AG04449 (cell line): ENCODE measurements at places on chromosomes 12 and 14.

DNA sequence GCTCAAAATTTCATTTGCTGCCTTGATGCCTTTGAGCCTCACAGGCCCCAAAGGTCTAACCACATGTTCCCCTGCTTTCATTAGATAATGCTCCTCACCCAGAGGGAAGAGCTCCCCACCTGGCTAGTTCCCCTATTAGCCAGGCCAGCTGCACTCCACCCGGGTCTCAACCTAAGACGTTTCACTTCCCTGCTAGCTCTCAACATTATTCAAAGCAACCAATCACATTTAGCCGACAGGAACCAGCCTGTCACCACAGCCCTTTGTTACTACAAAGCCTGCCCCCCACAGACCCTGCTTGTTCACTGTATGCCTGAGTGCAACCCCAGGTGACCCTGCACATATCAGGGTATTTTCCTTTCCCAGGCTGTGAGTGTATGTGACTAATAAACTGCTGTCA lies 78.6 kb downstream of the SLC15A5 start:
- DNase-seq, result no peak

GRCh38 chr14:43043850-43044249 lies 1437.2 kb downstream of the LRFN5 start:
- no peak for DNase-seq

DNA sequence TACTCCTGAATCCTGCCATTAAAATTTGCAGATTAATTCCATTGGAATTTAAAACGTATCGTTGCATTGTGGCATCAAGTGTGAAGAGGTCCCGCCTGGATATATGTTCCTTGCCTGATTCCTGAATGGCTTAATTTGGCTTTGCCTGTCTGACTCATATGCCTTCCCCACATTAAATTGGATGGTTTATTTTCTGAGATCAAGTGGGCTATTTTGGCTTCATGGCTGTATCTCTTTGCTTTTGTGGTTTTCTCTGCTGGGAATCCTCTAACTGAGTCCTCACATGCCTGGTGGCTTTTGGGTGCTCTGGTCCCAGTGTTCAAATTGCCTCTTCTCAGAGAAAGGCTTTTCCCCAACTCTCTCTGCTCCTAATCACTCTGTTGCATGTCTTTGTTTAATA lies 127.9 kb upstream of the DYRK2 start:
- no peak for DNase-seq

GRCh38 chr12:51777973-51778372 lies 70.5 kb downstream of the FIGNL2 start:
- DNase-seq, result no peak

- DNase-seq, result no peak
Measured at GRCh38 chr14:94679937-94680861, 68.0 kb downstream of the SERPINA3 start.

- DNase-seq, result no peak
Measured at GRCh38 chr12:123233505-123234308, 471 bp downstream of the MTRFR start.

DNA sequence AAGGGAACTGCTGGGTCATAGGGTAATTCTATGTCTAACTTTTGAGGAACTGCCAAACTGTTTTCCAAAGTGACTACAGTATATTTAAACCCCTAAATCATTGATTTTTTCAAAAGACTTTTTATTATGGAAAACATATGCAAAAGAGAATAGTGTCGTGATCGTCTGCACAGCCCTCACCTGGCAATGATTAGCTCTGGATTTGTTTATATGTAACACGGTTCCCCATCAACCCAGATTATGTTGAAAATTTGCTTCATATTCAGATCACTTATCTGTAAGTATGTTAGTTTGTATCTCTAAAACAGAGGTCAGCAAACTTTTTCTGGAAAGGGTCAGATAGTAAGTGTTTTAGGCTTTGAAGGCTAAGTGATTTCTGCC lies 52.7 kb downstream of the CCDC92 start:
- no peak for DNase-seq

GRCh38 chr14:22598099-22598895 lies at the start of gene ABHD4:
TSS of gene ABHD4 (plus strand) at chr14:22598300. CDS start at chr14:22598307, 7 bp downstream.
- DNase-seq, result no peak

DNA sequence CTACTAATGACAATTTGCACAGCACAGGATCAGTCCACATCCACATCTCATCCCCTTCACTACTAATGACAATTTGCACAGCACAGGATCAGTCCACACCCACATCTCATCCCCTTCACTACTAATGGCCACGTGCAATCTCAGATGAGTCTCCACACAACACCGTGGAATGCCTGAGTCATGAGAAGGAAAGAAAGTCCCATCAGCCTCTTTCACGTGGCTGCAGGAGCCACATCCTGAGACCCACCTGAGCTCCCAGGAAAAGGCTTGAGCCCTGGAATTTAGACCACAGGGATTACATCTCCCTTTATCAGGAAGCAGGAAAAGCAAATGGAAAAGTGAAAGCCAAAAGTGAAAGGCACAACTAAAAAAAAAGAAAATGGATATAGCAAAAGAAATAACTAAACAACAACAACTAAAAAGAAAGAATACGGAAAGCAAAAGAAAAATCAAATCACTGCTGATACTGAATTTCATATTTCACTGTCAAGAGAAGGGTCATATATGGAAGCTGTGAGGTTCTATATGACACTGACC lies 1300.5 kb downstream of the TMEM121 start:
- DNase-seq, result no peak

- no peak for DNase-seq
Measured at GRCh38 chr12:127600211-127600610, 666.8 kb upstream of the TMEM132C start.

DNA sequence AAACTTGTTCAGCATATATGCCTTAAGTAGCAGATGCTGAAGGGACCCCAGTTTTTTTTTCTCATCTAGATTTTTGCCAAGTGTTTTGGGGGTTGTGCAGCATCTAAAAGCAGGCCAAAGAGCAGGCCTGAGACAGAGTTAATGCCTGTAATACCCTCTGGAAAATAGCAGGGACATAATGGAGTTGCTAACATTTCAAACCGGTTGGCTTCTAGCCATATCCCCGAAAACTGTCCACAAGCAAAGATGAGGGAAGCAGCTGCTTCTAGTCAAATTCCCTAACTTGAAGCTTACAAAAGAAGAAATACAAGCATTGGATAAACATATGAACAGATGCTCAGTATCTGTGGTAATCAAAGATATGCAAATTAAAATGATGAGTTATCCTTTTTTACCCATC lies 52.1 kb upstream of the AEBP2 start:
- DNase-seq, result no peak

DNA sequence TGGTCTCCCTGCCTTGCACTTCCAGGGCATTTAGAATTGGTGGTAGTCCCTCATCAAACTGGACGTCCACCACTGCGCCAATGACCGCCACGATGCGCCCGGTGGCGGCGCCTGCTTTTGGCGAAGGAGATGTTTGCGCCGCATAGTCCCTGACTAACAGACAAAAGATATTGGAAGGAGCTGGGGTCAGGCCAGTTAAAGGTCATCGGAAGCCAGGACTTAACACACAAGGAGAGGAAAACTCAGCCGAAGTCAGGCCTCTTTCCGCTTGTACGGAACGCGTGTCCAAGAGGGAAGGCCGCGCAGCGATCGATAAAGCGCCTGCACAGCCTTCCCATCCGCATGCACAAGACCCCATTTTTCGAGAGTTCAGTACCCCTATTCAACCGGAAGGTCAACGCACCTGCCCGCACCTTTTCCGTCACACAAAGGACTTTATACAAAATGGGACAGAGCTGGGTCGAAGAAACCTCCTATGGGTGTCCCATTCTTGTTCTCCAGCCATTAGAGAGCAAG lies 525 bp downstream of the ATP5F1B start:
- DNase-seq, result no peak

DNA sequence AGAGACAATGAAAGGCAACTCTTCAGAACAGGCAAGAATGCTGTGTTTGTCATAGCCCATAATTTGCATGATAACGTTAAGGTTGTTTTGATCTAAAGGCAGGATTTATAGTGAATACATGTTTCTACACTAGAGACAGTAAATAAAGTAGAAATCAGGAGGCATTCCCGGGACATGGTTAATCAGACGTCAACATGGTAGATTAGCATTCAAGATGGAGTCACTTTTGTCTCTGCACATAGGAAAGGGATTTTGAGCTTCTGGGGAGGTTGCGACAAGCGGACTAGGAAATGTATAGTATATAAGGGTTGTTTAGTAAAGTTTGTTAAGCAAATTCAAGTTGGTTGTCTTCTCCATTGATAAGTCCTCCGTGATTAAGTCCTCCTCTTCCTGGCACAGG lies 2.8 kb upstream of the RNASE1 start:
- DNase-seq, result no peak

DNA sequence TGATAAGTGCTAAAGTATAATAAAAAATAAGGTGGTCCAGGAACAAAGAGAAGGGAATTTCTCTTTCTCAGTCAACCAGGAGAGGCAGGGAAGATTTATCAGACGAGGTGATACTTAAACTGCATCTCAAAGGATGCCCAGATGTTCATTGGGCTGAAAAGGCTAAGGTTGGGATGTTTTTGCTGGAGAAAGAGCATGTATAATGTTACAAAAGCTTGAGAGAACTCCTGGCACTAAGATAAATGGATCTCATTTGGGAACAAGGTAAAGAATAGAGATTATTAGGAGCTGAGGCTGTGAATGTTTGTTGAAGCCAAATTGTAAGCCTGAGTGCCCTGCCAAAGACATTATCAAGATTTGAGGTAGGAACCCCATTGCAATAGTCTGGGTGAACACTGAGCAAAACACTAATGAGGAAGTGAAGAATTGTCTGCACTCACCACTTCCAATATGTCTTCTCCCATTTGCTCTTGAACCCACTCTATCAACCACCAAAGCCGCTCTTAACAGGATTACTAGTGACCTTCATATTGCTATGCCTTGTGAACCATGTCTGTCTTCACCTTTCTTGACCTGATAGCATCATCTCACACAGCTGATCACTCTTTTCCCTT lies 149.0 kb upstream of the ARID2 start:
- no peak for DNase-seq

DNA sequence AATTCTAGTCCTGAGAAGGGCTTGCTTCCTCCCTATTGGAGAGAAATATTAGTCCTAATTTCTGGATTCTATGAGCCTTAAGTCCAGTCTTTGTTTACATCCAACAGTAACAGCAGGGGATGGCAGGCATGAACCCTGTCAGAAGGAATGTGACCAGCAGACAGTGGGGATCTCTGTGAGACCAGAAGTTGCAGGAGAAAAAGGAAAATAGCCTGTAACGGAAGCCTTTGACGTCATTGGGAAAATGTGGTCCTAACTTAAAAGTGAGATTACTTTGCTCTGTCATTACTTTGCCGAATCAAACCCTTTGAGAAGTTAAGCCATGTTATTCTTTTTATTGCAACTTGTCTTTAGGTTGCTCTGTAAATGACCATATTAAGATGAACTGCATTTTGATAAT lies 218.2 kb upstream of the PRICKLE1 start:
- no peak for DNase-seq

GRCh38 chr12:89212339-89212771 lies 139.9 kb downstream of the DUSP6 start:
- no peak for DNase-seq

DNA sequence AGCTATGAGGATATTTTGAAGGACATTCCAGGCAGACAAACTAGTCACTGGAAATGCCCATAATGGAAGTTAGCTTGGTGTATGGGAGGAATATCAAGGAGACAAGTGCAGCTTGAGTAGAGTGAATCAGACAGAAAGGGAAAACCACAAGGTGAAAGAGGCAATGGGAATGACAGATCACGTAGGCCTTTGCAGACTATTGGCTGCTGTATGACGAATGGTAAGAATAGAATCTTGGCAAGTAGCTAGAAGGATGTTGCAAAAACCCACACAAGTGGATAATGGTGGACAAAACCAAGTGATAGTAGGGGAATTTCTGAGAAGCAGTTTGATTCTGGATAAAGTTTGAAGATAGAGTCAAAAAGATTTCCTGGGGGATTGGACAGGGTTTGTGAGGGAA lies 196.9 kb upstream of the NOVA1 start:
- DNase-seq, result no peak

DNA sequence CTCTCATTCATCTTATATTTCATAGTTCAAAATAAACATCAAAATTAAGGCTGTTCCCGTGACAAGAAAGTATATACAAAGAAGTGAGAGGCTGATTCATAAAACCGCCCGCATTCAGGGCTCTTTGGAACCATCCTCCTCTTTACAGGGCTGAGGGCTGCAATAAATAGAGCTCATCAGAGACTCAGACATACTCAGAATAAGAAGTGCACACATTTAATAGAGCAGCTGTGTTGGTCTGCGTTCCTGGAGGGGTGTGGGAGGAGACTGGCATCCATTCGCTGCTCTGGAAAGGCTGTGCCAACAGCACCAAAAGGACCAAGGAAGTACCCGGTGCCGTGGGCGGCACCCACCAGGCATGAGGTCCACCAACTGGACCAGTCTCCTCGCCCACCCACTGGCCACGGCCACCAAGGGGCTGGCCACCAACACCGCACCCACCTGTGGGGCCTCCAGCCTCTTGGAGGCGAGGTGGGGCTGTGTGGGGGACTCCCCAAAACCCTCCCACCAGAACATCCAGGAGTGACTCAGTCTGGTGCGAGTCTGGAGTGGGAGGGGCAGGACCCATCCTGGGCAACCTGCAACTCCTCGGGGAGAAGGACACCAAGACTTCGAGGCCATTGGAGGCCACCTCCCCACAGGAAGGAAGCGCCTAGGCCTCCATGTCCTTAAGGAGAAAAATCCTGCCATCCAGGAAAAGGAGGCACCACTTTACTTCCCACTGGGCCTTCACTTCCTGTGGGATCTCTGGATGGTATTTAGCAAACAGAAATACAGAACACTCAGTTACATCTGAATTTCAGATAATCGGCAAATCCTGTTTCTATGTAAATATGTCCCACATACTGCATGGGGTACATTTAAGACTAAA lies 32.7 kb downstream of the VCPKMT start:
- no peak for DNase-seq

DNA sequence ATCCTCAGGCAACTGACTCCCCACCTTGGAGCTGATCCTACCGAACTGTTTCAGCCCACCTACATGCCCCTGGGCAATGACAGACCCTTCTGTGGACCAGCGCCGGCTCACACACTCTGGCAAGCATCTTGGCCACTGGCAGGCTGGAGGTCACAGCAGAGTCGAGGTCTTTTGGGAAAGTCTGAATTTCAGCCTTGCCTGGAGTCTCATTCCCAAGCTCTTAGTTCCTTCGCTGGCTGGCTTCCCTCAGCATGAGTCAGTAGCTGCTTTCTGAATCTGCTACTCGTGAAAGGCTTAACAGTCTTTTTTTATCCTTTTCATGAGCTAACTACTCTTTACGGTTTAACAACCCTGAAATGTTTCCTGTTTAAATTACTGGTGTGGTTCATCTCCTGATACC lies 44.5 kb downstream of the ASCL4 start:
- no peak for DNase-seq

DNA sequence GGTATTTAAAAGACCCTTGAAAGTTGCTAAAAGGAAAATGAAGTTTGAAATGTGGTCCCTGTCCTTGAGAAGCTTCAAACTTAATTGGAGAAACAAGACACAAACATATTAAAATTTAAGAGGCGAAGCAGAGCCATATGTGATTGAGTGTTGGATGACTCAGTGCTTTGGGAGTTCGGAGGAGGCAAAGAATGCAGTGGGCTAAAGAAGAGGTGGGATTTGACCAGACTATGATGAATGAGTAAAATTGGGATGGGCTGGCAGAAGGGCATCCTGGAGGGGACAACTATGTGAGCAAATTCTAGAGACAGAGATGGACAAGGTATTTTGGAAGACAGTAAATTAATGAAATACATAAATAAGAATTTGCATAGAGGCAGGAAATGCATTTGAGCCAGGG lies 358.6 kb downstream of the EGLN3 start:
- DNase-seq, result no peak

GRCh38 chr14:61751475-61751989 lies 10.7 kb upstream of the SNAPC1 start:
- no peak for DNase-seq
